G401 (cell line): ENCODE measurements at places on chromosomes 11 and 22. TPM values are rescaled to one million over a fixed set of nuclear protein-coding genes. Genes with fewer than 3 reads are reported as not detected.

DNA sequence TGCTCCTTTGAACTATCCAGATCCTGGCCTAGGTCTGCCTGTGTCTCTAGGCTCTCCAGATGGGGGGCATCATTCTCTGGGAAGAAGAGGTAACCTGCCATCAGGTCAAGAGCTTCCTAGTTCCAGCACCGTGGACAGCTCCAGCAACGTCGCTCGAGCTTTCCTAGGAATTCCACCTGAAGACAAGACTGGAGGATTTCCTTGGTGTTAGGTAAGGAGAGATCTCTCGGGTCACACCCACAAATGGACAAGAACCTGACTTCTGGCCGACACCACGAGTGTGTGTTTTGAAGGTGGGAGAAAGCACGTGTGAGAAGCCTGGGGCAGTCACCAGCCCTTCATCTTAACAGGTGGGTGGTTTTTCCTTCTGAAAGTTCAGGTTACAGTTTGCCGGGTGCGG is 1.2 kb downstream of the PRG3 start:
- DNase-seq: no peak

ZNRF3 gene
- total RNA-seq: 11.9 and 13.8 TPM in 2 replicates

OR5P2 gene
- total RNA-seq: 1.2 TPM in 1 of 2 replicates, not detected in the other

GRCh38 chr22:26643418-26644100 is 13.8 kb upstream of the MIAT start:
- no peak for DNase-seq

DNA sequence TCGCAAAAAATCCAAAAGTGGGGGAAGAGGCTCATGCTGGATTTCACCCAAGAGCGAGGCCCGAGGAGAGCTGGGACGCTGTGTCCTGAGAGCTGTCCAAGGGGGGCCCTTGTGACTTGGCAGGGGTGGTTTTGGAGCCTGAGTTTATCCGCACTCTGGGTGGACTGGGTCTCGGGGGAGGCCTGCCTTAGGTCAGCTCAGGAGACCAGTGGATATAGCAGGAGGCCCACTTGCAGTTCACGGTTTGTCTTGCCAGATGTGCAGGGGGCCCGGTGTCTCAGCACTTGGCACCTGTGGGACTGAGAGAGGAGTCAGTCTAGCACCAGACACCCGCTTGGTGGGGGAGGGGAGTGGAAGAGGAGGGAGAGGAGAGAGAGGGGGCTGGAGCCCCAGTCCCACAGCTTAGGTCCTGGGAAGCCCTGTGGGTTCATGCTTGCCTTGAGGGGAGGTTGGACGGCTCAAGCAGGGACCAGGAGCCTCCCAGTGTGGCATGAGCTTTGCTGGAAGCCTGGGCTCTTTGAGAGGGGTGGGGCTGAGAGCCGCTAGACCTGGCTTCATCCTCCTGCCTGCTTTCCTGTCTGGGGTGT is 33.4 kb downstream of the PARVB start:
- DNase-seq: no peak
